ENCODE measurements at places on chromosomes 7 and 10. TPM values are rescaled to one million over a fixed set of nuclear protein-coding genes. Genes with fewer than 3 reads are reported as not detected.

UCN3 gene
- total RNA-seq, result not detected

CPN1 gene
- not detected for total RNA-seq

IL15RA gene
- 11.3 TPM for total RNA-seq

FOXL3 gene
- not detected for total RNA-seq

ARHGAP19 gene
- 22.6 TPM for total RNA-seq

ATOH7 gene
- total RNA-seq, result not detected

Measured in natural killer cell (primary cell).